PC-3 (cell line): ENCODE measurements at places on chromosomes 1 and 21.

DNA sequence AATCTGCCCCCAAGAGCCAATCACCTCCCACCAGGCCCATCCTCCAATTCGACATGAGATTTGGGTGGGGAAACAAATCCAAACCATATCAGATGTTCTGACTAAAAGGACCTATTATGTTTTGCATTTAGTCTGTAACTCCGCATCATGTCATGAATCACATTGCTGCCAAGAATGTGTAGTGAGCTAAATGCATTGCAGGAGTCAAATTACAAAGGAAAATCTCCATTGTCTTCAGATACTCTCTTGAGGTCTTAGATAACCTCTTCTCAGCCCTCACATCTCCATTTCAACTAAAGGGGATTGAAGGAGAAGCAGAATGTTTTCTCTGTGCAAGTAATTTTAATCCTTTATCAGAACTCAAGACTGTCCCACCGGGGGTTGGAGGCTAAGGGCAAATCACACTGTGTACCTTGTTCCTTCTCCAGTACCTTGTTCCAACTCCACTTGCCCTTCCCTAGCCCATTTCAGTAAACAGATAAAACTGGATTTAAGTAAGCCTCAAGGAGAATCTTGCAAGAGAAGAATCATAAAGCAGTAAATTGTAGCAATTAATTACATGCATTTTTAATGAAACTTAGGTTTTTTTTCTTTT, 34.1 kb downstream of the EXTL2 start:
- DNase-seq = peak; percentile 57

DNA sequence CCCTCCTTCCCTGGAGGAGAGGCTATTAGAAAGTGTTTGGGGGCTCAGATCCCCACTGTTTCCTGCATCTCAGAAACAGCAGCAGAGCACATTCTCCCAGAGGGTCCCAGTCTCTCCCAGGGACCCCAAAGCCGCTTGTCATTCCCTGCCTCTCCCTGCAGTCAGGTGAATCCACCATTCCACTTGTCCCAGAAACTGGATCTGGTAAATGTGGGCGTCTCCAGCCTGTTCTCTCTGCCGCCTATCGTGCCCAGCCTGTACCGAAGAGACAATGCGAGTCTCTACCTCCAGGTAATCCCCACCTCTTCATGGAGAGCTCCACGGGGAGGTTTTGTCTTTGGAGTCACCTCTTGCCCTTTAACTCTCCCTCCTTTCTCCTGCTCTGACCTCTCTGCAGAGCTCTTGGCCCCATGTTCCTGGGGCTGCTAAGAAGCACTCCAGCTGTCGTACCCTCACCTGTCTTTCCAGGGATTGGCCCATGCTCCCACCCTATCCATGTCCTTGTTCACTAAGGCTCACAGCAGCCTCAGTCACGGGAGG, 26.9 kb downstream of the INAVA start:
- no peak for DNase-seq

GRCh38 chr1:101567582-101568189, 330.9 kb downstream of the S1PR1 start:
- DNase-seq = peak; percentile 51

DNA sequence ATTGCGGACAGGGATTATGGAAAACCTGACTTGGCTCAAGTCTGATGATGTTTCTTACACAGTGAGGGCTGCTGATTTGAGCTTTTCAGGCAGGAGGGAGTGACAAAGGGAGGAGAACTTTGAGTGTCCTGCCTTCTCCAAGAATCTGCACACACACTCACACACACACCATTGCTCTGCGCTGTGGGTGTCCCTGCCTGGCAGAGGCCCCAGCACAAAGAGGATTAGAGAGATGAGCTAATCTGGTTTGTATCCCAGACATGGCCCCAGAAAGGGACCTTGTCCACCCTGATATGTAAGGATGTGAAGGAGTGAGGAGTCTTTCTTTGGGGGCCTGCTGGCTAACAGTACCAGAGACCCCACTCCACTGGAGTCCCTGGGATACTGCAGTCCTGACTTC, 5.9 kb upstream of the WNT2B start:
- no peak for DNase-seq

- DNase-seq = no peak
These were observed 5.9 kb upstream of the PTPRF start for GRCh38 chr1:43524804-43525203.

- DNase-seq = no peak
These were observed 63.5 kb upstream of the EDN2 start for GRCh38 chr1:41547781-41548560.

DNA sequence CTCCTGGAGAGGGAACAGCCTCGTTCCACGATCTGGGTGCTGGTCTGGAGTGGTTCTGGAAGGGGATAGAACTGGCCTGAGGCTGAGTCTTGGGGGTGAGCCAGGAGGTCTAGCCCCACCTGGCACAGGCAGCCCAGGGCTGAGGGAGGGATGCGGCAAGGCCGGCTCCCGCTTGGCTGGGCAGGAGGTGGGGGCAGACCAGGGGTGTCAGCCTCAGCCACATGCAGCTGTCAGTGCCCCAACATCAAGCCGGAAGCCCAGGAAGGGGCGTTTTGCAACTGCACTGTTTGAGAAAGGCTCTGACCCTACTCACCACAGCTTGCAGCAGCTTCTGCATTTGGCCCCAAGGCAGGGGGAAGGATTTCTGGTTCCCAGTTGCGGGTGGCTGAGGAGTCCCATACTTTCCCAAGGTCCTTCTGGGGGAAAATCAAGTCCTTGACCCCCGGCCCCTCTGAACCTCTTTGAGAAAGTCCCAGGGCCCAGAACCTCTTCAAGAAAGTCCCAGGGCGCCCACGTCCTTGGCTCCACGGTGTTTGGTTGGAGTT, 2.0 kb downstream of the EFHD2 start:
- no peak for DNase-seq

DNA sequence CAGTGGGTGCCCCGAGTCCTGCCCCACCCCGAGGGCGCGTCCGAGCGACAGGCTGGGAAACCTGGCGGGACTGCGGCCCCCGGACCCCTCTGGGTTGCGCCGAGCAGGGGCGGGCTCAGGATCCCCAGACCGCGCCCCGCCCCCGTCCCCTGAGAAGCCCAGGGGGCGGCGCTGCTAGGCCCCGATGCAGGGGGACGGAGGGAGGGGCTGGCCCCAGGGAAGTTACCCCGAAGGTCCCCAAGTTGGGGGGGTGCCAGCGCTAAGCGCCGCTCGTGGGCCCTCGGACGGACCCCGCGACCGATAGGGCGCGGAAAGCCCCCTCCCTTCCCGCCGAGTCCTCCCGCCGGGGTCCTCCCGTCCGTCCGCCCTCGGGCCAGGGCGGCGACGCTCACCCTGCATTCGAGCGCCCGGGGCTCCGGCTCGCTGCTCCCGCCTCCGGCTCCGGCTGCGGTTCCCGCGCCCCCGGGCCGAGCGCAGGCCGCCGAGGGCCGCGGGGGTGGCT, 414 bp downstream of the GPR153 start:
- no peak for DNase-seq

DNA sequence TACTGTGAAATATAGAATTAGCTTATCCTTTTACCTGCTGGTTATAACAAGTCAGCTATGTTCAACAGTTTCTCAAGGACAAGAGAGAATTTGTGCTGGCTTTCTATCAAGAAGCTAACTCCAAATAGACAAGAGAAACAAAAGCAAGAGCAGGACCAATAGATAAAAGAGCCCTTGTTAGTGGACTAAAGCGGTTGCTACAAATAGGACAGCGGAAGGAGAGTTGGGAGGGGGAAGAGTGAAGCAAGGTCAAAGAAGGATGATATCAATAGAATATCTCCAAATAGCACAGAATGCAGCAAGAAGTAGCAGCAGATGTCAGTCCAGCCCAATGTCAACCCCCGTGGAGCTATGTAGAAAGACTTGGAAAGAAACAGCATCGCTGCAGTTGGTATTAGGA, 53.0 kb upstream of the AKT3 start:
- DNase-seq = no peak

- DNase-seq = no peak
These were observed 173.3 kb downstream of the RWDD3 start for GRCh38 chr1:95407131-95407885.

DNA sequence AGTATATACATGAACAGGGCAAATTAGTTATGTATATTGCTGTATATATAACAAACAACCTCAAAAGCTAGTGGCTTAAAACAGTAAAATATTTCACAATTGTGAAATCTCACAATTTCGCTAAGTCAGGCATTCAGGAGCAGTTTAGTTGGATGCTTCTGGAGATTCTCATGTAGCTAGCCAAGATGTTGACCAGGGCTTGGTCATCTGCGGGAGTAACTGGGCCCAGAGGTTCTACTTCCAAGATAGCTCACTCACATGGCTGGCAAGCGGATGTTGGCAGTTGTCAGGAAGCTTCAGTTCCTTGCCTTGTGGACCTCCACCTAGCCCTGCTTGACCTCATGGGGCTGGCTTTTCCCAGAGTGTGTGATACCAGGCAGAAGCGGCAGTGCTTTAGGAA, 95.6 kb downstream of the TTC3 start:
- DNase-seq = no peak

DNA sequence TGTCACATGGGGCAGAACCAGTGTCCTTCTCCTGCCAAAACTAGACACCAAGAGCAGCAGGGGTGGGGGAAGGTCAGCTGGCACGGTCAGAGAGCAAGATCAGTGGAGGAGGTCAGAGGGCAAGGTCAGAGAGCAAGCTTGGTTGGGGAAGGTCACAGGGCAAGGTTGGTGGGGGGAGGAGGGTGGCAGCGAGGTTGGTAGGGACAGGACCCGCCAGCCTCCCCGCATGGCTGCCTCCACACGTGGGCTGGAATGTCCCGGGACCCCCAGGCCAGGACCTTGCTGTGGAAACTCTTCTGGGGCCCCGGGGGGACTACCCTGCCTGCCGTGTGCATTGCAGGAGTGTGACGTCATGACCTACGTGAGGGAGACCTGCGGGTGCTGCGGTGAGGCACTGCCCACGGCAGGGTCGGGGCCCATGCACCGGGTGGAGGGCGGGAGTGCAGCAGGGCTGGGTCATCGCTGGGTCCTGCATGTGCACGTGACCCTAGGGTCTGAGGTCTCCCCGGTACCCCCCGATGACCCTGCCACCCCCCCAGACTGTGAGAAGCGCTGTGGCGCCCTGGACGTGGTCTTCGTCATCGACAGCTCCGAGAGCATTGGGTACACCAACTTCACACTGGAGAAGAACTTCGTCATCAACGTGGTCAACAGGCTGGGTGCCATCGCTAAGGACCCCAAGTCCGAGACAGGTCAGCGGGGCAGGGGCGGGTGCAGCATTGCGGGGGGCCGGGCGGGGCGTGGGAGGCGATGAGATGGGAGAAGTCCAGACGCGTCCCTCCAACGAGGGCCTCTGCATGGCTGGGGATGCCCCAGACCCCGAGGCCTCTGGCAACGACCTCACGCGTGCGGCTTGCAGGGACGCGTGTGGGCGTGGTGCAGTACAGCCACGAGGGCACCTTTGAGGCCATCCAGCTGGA, 27.3 kb downstream of the COL6A2 start:
- no peak for DNase-seq

DNA sequence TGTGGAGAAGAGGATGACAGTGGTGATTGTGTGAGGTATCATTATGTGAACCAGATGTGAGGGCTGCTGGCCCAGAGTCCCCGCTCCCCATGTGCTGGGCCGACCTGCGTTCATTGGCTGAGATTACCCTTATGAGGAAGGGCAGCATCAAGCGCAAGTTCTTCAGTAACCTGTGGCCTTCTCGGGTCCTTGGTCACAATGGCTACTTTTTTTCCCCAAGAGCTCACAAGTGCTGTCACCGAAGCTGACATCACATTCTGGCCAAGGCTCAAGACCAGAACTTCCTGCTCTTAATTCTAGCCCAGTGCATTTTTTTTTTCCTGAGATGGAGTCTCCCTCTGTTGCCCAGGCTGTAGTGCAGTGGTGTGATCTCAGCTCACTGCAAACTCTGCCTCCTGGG, 262.9 kb downstream of the RHOU start:
- DNase-seq = no peak

DNA sequence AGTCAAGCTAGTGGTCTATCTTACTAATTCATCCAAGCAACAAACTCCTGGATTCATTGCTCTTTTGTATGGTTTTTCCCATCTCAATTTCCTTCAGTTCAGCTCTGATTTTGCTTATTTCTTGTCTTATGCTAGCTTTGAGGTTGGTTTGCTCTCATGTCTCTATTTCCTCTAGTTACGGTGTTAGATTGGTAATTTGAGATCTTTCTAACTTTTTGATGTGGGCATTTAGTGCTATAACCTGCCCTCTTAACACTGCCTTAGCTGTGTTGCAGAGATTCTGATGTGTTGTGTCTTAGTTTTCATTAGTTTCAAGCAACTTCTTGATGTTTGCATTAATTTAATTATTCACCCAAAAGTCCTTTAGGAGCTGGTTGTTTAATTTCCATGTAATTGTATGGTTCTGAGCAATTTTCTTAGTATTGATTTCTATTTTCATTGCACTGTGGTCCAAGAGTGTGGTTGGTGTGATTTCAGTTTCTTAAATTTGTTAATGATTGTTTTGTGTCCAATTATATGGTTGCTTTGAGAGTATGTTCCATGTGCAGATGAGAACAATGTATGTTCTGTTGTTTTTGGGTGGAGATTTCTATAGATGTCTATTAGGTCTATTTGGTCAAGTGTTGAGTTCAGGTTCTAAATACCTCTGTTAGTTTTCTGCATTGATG, 154.6 kb downstream of the PLPPR5 start:
- no peak for DNase-seq

DNA sequence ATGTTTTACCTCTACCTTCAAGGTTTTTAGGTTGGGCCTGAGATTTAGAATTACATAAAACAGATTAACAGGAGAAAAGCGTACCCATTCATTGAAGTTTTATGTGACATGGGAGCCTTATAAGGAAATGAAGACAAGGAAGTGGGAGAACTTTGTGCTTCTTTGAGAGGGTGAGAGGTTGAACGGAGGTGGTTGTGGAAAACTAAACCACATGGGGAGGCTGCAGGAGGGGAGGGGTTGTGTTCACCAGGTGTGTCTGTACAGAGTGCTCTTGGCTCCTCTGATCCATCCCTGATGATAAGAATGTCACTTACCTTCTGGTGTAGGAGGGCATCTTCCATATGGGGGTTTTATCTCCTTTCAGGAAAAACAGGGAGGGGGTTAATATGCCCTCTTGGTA, 2.7 kb downstream of the SLX9 start:
- no peak for DNase-seq

GRCh38 chr1:116712510-116712909, 41.7 kb upstream of the CD2 start:
- DNase-seq = no peak

- no peak for DNase-seq
These were observed 63.0 kb downstream of the MEGF6 start for GRCh38 chr1:3548156-3548893.

- DNase-seq = peak; percentile 38
These were observed 1.8 kb upstream of the C1orf74 start for GRCh38 chr1:209786146-209786545.

DNA sequence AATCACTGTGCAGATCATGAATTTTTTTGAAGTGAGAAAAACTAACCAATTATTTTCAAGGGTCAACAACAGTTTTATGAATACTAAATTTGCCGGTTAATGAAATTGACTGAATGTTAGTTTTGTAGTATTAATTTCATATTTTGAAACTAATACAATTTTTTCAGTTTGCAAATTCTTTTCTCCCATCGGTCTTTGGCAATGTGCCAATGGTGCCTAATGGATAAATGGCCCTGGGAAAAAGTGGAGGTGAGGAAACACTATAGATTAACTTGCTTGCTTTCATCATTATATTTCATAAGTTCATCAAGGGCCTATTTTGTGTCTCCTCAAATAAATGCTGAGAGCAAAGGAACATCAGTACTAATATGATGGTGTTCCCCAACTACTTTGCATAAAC, 4.1 kb downstream of the C1orf141 start:
- DNase-seq = no peak

GRCh38 chr1:153816283-153816889, 41.2 kb downstream of the SLC27A3 start:
- no peak for DNase-seq

- no peak for DNase-seq
These were observed 400.5 kb downstream of the PRDM2 start for GRCh38 chr1:14100444-14100843.
